Mesangial cell (primary cell): ENCODE measurements at places on chromosomes 5 and 9. TPM values are rescaled to one million over a fixed set of nuclear protein-coding genes. Genes with fewer than 3 reads are reported as not detected.

Gene GMCL2
- total RNA-seq = not detected in 2 replicates

Gene OCLN
- 6.0 and 16.5 TPM in 2 replicates for total RNA-seq

Gene ADRA1B
- total RNA-seq = 3.1 and 3.8 TPM in 2 replicates

Gene BTNL8
- not detected in 2 replicates for total RNA-seq

Gene CAVIN4
- 0.25 and 0.33 TPM in 2 replicates for total RNA-seq

Gene IRX2
- total RNA-seq = 0.33 and 4.6 TPM in 2 replicates

Gene FBLL1
- 0.25 and 0.33 TPM in 2 replicates for total RNA-seq

Gene ARL14EPL
- not detected in 2 replicates for total RNA-seq

Gene ZNF169
- total RNA-seq = 1.6 and 1.9 TPM in 2 replicates

Gene GLRA1
- total RNA-seq = not detected in 2 replicates

Gene FAM153A
- not detected in 2 replicates for total RNA-seq

Gene AIF1L
- total RNA-seq = 16.5 and 61.1 TPM in 2 replicates

Gene GARIN3
- total RNA-seq = not detected in 2 replicates

Gene QRFP
- total RNA-seq = not detected in 2 replicates

Gene SLC35D2
- 31.6 and 39.4 TPM in 2 replicates for total RNA-seq
